GM12892 (cell line): ENCODE measurements at places on chromosomes 13 and 19.

DNA sequence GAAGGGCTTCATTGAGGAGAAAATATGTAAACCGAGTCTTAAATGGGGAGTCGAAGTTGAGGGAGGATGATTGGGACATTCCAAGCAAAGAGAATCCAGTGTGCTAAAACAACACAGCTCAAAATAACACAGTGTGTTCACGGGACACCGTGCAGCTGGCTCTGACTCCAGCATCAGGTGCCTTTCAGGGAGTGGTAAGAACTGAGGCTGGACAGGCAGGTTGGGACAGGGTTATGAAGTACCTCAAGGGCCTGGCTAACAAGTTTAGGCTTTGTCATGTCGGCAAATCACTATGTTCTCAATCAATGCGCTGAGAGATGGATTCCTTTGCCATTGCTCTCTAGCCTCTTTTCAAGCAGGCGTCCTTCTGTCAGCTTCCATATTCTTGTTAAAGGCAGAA, 27.5 kb upstream of the WDFY2 start:
- no peak for DNase-seq

GRCh38 chr13:36543671-36544070, 111.4 kb downstream of the CCNA1 start:
- DNase-seq = no peak

DNA sequence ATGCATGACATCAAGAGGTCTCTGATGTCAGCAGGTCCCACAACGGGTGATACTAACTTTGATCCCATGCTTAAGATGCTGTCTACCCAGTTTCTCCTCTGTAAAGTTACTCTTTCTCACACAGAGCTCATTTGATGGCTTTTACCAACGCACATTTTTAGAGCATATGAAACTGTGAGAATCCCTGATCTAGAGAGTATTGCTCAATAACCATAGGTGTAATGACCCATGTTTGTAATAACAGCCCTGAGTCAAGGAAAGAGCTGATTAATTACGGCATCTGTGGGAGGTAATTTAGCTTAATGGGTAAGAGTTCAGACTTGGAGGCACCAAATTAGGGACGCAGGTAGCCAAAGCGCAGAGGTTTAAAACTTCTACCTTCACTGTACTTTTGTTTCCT, 18.0 kb upstream of the IZUMO2 start:
- DNase-seq = no peak

- no peak for DNase-seq
Observed at GRCh38 chr13:69585656-69586055, 522.0 kb upstream of the ATXN8OS start.

DNA sequence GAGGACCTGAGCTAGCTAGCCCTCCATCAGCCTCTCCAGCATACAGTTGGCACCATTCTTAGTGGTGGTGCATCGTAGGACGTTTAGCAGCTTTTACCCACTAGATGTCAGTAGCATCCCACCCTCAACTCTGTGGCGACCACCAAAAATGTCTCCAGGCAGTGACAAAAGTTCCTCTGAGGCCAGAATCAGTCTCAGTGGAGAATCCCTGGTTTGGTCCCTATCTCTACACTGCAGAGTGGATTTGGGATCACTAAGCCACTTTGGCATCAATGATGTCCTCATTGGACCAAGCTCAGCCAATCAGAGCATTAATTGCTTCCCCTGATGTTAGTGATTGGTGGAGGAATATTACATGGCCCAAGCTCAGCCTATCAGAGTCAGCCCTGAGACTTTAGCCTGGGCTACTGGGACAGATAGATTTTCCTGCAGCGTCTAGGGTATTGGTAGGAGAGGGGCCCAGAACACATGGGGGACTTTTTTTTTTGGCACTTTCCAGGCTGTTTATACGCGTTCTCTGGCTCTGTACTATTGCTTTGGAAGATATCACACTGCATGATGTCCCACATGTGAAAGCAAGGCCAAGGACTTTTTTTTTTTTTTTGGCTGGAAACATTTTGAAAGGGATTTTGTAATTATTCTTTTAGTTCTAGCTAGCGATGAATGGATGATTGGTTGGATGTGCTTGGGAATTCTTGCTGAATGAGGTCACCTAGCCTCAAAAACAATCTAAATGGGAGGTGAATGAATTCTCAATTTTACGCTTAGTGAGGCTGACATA, 7.0 kb downstream of the TMEM221 start:
- DNase-seq = no peak

GRCh38 chr13:43688227-43688907, 98.4 kb downstream of the ENOX1 start:
- no peak for DNase-seq

- no peak for DNase-seq
Observed at GRCh38 chr13:45046445-45046844, 57.1 kb downstream of the GPALPP1 start.

- DNase-seq = no peak
Observed at GRCh38 chr13:113836768-113837559, 26.9 kb downstream of the GAS6 start.

DNA sequence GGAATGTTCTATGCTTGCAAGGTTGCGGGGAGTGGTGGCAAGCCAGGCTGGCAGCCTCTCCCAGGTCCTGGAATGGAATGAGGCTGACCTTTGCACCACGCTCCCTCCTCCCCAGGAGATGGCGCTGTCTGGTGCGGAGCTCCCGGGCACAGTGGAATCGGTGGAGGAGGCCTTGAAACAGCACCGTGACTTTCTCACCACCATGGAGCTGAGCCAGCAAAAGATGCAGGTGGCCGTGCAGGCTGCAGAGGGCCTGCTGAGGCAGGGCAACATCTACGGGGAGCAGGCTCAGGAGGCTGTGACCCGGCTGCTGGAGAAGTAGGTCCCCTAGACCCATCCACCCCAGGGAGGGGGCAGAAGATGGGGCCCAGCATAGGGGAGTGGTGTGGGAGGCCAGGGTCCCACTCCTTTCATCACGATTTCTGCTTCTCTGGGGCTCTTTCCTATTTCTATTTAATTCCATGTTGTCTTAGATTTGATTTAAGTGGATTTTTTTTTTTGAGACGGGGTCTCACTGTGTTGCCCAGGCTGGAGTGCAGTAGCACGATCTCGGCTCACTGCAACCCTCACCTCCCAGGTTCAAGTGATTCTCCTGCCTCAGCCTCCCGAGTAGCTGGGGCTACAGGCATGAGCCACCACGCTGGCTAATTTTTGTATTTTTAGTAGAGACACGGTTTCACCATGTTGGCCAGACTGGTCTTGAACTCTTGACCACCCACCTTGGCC, 53.2 kb upstream of the SHKBP1 start:
- peak; percentile 48 for DNase-seq

GRCh38 chr19:14517840-14518505, at the start of gene DNAJB1:
Gene DNAJB1 (minus strand): TSS chr19:14518397. CDS start chr19:14518349, 48 bp downstream.
- DNase-seq = peak; percentile 95

DNA sequence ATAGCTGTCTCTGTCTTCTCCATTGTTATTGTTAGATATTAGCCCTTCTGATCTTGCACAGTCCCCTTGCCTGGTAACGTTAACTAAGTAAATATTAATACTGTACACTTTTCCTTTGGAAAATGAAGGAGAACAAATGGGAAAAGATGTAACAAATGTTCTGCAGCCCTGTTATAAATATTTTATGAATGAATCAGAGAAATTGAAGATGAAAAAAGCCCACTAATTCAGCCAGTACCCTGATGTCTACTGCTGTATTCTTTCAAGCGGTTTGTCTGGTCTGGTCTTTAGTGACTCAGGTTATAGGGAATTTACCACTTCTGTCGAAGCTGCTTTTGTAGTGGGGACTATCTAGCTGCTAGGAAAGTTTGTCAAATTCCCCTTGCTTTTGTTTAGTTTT, 121.0 kb downstream of the COG6 start:
- no peak for DNase-seq
